Vagina (tissue), 2 donors: ENCODE measurements at places on chromosomes 12 and 14. TPM values are rescaled to one million over a fixed set of nuclear protein-coding genes. Genes with fewer than 3 reads are reported as not detected.

DNA sequence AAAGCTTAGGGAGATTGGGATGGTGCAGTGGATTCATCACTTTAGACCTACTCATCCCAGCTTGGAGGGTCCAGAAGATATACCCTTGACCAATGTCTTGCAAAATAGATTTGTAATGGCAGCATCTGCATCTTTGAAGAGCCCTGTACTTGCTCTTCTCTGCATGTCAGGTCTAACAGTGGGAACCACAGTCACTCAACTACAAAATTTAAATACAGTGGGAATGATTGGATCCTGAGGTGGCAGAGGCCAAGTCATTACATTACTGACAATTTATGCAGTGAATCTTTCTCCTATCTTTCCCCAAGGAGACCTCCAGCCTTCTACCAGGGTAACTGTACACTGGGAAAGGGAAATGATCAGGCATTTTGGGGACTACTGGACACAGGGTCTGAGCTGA is 8.2 kb upstream of the RNASE9 start:
- DNase-seq, result no peak

The HOXC10 gene
- total RNA-seq, result not detected

DNA sequence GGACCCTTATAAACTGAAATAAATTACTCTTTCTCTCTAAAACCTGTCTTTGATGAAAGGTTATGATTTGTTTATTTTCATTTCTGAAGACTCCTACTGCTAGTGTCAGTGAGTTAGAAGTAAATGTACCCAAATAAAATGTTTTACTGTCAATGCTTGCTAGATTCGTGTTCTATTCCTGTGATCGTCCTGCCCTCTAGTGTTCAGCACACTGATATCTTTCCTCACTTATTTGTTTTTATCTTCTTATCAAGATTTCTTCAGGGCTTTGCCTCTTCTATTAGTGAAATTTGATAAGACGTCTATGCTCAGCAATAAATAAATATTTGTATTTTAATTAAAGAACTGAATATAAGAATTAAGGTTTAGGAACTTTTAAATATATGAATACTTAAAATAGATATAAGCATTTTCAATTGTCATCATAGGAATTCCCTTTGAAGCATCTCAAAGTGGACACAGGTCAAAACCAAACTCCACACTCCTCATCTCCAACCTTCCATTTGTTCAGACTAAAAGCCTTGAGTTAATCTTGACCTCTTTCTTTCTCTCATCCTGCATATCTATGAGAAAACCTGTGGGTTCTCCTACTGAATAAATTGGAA is 75.8 kb downstream of the C12orf50 start:
- DNase-seq, result no peak

DNA sequence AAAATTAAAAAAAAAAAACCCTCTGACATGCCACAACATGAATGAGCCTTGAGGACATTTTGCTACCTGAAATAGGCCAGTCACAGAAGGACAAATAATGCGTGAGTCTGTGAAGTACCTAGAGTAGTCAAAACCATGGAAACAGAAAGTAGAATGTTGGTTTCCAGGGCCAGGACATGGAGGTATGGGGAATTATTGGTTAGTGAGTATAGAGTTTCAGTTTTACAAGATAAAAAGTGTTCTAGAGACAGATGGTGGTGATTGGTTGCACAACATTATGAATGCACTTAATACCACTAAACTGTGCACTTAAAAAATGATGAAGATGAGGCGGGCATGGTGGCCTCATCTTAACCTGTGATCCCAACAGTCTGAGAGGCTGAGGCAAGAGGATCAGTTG is 47.6 kb upstream of the ZFP36L1 start:
- DNase-seq, result no peak

- no peak for DNase-seq
These were observed 102.1 kb upstream of the RAP1B start for GRCh38 chr12:68508576-68508975.

The RIPK3 gene
- total RNA-seq, result 10.1 TPM

GRCh38 chr14:68950111-68950510 is 29.0 kb downstream of the ACTN1 start:
- DNase-seq, result no peak

The DIP2B gene
- total RNA-seq, result 32.2 TPM

GRCh38 chr14:78697341-78697740 is 527.2 kb downstream of the NRXN3 start:
- DNase-seq, result no peak

DNA sequence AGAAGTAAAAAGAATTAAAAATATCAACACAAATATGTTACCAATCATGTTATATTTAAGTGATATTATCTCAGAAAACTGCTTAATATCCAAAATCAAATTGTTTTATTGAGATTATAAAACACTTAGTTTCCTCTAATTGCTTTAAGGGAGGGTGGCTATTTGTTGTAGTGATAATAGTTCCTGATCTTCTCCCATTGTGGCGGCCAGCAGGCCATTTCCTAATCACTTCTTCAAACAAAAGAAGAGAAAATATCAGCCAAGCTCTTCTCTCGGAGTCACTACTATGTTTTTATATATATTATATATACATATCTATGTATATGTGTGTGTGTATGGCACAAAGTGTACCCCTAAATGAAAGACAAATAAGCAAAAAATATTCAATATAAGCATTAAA is 31.5 kb downstream of the ERO1A start:
- DNase-seq, result no peak

GRCh38 chr12:113912760-113913329 is 53.3 kb downstream of the RBM19 start:
- no peak for DNase-seq

DNA sequence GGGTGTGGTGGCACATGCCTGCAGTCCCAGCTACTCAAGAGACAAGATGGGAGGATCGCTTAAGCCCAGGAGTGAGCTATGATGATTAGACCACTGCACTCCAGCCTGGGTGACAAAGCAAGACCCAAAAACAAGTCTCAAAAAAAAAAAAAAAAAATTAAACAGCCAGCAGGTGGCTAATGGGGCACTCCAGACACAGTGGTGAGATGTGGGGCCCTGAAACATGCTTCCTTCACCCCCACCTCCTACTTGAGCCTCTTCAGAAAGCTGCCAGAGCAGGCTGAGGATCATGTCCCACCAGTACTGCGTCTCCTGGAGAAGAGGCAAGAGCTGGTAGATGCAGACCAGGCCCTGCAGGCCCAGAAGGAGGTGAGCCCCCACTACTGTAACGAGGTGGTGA is 2.1 kb downstream of the CFAP73 start:
- no peak for DNase-seq

DNA sequence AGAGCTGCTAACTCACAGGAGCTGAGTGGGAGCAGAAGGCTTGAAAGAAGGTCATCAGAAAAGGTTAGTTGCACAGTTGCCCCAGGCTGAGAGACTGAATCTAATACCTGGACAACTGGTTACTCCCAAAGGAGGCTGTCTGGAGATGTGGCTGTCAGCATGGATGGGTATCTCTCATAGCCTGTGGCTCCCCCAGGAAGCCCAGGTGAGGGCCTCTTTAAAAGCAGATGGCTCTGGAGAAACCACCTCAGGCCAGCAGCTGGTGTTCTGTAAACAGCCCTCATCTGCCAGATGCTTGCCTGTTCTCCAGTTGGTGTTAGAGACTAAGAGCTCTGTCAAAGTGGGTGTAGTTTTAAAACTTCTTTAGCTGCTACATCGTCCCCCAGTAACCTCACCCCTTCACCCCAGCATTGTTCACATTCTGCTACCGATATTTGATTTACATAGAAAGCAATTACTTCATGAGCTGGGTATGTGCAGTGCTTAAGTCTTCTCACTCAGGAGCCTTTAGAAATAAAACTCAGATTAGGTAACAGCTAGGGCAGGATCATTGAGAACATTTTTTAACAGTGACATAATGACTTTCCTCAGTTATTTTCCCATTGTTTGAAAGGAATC is 25.8 kb downstream of the DACT1 start:
- no peak for DNase-seq

GRCh38 chr12:119012179-119012578 is 30.8 kb downstream of the SRRM4 start:
- no peak for DNase-seq

DNA sequence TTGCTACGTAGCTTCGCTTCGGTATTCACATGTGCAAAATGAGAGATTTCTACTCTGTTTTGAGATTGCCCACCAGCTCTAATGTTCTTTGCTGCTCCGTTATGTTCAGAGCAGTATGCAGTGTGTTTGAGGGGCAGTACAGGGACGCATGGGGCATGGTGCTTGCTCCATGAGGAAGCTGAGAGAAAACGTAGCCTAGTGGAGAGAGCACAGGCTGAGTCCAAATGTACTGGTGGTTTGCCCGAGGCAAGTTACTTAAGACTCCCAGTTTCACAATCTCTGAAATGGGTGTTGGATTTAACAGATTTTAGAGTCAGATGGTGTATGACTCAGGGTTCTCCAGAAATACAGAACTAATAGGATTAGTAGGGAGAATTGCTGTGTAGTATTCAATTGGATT is 310.5 kb downstream of the ETNK1 start:
- DNase-seq, result no peak

DNA sequence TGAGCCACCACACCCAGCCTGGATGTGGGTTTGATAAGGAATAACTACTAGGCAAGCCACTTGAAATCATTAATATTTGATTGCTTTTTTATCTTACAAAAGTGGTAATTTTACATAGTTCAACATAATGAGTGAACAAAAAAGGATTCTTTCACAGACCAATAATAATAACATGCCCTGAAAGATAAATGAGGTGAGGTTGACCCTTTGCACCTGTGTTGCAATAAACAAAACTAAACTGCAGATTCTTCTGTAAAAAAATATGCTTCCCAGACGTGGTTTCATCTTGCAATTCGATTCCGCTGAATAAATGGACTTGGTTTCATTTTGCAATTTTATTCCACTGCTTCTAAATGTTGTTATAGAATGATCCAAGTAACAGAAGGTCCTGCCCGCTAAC is 1514.9 kb upstream of the TMEM132C start:
- no peak for DNase-seq

The HCAR2 gene
- 7.9 TPM for total RNA-seq

The DPPA3 gene
- not detected for total RNA-seq

The ZDHHC22 gene
- total RNA-seq, result not detected

The KLRC3 gene
- not detected for total RNA-seq

The ST8SIA1 gene
- total RNA-seq, result 5.2 TPM
